ENCODE measurements at places on chromosomes 11 and 22. TPM values are rescaled to one million over a fixed set of nuclear protein-coding genes. Genes with fewer than 3 reads are reported as not detected.

The KLHL35 gene
- total RNA-seq: 0.48 TPM

The ATG16L2 gene
- total RNA-seq: 16.8 TPM

- no peak for DNase-seq
Observed at GRCh38 chr11:57638811-57639320, 10.8 kb downstream of the YPEL4 start.

DNA sequence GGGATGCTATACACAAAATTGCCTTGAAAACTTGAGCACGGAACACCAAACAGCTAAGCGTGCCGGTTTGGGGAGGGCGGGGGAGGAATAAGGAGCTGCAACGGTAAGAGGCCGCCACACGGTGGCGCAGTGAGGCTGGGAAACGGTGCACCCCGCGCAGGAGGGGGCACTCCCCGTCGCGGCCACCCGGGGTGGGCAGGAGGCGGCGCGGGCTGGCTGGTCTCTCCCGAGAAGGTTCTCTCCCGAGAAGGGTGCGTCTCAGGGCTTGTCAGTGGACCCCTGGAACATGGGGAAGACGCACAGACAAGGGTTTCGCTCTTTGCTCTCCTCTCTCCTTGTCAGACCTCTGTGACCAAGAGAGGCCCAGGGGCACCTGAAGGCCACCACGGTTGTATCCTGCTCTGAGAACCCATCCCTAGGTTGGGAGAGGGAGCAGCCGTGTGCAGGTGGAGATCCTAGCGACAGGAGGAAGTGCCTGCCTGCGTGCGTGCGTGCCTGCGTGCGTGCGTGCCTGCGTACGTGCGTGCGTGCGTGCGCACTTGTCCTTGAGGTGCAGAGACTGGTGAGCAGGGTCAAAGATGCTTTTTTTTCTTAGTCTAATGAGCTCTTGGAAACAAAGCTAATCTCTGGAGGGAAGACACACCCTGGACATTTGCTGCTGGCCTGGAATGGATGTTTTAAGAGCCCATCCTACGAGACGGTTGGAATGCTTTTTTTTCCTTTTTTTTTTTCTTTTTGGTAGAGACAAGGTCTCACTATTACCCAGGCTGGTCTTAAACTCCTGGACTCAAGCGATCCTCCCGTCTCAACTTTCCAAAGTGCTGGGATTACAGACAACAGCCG, 18.1 kb upstream of the JAM3 start:
- peak; percentile 76 for DNase-seq

The TRIM66 gene
- 2.4 TPM for total RNA-seq

DNA sequence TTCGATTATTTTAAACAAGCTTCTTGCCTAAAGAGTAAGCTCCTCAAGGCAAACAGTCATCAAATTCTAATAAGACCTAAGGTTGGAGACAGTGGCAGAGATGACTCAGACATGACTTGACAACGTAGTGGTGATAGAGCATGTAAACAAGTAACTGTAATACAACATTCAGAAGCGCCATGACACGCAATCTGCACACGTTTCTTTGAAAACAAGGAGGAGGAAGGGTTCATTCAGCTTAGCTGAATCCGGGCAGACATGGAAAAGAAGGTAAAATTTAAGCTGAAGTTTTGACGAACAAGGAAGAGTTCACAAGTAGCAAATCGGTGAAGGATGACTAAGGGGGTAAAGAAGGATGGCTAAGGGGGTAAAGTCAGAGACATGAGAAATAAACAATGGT, 152.4 kb upstream of the ZC3H12C start:
- no peak for DNase-seq

The PLAAT5 gene
- 4.0 TPM for total RNA-seq

GRCh38 chr11:73760679-73761402, at the start of gene RAB6A:
Gene RAB6A (minus strand): TSS chr11:73761074. CDS start chr11:73760635, 439 bp downstream.
- peak; percentile 100 for DNase-seq

The CARD18 gene
- total RNA-seq: 0.81 TPM

The ZNF195 gene
- total RNA-seq: 8.7 TPM

DNA sequence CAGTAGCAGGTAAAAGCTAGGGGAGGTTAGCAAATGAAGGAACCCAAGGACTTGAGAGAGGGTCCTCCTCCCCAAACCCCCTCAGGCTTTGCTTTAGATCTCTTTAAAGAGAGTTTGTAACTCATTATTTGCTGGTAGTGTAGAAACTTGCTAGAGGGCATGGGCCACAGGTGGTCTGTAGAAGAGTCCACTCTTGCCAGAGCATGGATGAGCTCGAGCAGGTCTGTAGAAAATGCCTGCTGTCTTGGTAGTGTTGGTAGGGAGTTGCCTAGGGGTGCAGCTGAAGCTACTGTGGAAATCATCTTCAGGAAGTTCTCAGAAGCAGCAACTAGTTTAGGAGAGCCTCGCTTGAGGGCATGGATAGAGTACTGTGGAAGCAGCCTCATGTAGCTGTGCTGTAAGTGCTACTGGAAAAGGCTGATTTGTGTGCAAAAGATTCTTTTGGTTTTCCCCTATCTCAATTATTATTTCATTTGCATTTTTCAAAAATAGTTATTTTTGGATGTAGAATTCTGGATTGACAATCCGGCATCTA, 104.3 kb downstream of the TMEM135 start:
- no peak for DNase-seq

The TPBGL gene
- total RNA-seq: 0.11 TPM

DNA sequence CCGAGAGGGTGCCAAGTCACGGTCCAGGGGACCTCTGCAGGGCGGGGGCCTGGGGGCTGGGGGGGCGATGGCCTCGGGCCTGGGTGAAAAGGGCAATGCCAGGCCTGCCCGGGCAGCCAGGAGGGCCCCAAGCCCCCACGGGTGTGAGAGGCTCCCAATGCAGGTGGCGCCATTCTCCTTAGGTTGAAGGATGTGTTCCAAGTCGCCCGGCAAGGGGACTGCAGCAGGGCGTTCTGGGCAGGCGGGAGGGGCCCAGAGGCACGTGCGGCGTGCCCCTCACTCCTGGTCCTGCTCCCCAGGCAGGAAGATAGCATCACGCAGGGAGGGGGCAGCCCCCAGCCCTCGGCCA, 730 bp upstream of the TNNI2 start:
- DNase-seq: peak; percentile 49

The LPXN gene
- 3.1 TPM for total RNA-seq

GRCh38 chr11:113587308-113587739, 112.1 kb upstream of the DRD2 start:
- no peak for DNase-seq

DNA sequence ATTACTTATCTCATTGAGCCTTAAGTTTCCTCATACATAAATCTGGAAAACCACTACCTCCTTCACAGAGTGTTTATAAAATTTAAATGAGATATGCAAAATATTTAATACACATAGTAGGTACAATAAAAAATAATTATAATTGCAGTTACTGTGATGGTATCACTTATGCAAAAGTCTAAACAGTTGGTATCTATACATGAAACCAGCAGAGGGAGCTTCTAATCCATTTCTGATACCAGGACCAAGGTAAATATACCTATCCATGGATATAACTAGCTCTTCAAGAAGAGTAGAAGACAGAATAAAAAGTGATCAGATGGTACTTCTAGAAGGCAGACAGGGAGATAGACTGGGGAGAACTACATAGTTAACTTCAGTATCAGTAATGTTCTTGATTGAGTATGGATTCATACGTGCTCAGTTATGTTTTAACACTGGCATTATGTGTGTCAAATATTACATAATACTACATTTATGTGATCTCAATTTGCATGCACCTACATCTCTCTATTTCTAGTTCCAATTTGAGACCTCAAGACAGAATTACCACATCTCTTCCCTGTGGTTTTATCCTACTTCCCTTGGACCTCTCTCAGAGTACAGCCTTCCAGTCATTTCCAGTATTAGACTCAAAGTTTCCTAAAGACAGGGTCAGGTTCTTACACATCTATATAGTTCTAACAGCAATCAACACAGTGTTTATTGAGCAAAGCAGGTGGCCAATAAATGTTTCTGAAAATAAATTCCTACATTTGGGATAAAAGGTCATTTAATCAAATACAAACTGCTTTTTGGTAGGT, 13.7 kb upstream of the TSG101 start:
- DNase-seq: no peak

The HIC2 gene
- 1.4 TPM for total RNA-seq

- no peak for DNase-seq
Observed at GRCh38 chr11:86358720-86359119, 16.0 kb upstream of the CCDC81 start.

- no peak for DNase-seq
Observed at GRCh38 chr11:33063326-33063881, 24.0 kb downstream of the TCP11L1 start.

DNA sequence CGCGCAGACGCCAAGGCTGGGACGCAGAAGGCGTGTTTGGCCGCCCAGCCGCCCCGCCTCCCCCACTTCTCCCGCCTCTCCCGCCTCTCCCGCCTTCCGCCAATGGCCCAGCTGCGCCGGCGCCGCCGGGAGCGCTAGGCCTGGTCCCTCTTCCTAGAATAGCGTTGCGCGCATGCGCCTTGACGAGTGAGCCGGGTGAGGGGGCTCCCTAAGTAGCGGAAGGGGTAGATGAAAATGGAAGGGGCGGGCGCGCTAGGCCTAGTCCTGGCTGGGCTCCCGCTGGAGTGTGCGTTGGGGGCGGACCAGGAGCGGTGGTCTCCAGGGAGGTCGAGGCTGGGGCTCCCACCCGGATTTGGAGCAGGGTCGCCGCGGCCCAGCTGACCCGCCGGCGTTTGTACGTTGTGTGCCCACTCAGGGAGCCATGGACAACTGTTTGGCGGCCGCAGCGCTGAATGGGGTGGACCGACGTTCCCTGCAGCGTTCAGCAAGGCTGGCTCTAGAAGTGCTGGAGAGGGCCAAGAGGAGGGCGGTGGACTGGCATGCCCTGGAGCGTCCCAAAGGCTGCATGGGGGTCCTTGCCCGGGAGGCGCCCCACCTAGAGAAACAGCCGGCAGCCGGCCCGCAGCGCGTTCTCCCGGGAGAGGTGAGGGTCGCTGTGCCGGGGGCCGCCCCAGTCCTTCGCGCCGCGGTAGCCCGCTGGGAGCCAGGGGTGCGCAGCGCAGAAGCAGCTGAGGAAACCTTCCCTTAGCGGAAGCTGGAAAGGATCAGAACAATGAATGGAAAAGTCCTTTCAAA, at the start of gene AKIP1:
Gene AKIP1, plus strand, starts transcription at position 161 of the 795 bp plus-strand sequence. Its CDS starts 261 bp downstream, at position 422.
- DNase-seq: peak; percentile 97

The MRGPRE gene
- 0.16 TPM for total RNA-seq

DNA sequence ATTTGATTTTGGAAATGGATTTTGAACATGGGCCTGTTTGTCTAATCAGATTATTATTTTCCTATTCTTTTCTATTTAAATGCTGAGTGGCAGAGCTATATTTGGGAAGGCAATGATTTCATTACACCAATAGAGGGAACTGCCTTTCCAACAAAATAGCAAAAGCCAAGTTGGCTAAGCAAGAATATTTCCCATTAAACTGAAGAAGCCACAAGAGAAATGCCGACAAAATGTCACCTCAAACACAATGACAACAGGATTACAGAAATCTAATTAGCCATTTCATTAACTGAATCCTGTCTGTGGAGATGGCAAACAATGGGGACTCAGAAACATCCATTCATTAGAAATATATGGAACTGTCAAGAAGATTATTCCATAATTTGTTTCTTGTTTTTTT, 1593.1 kb upstream of the RAG2 start:
- DNase-seq: no peak
